T-helper 17 cell (primary cell): ENCODE measurements at places on chromosomes 2 and 18.

DNA sequence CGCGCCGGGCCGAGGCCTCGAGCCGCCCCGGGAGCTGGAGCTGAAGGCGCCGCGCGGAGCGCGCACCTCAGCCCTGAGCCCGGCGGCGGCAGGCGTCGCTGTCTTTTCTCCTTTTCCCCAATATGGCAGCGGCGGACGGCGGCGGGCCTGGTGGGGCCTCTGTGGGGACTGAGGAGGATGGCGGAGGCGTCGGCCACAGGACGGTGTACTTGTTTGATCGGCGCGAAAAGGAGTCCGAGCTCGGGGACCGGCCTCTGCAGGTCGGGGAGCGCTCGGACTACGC, 369 bp downstream of the SMCHD1 start:
- peak overlapping the region; percentile 96 for H3K4me3 ChIP-seq
- H3K36me3 ChIP-seq, result peaks cover 6% of the 10 kb centered on the region
- no peaks in the 10 kb centered on the region for H3K27me3 ChIP-seq
- peak overlapping the region; percentile 98 for H3K27ac ChIP-seq

DNA sequence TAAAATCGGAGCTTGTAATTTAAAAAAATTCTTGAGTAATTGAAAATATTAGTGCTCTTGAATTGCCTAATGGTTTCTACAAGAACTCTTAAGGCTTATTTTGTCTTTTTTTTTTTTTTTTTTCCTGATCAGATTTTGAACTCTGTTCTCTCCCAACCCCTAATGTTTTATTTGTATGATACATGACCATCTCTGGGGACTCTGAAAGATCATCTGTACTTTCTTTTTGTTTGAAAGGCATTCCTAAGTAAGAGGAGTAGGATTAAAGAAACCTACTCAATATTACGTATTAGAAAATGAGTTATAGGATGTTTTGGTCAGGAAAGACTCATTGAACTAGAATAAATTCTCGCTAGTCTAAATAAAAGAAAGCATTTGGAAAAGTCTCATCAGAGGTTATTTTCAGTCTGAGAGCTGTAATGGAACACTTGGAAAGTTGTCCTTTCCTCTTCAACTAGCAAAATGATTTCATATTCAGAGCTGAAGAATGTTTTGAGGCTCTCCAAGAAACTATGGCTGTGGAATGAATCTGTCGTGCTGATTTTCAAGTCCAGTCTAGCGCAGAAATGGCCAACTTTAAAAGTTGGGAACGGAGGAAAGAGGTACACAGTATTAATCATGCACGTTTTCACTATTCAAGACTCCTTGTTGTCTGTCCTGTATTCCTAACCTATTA, 182.7 kb downstream of the PRPF40A start:
- peaks cover 48% of the 10 kb centered on the region for H3K27me3 ChIP-seq
- no peak overlapping the region for H3K4me3 ChIP-seq
- DNase-seq, result no peak
- H3K4me1 ChIP-seq, result no peaks in the 10 kb centered on the region

DNA sequence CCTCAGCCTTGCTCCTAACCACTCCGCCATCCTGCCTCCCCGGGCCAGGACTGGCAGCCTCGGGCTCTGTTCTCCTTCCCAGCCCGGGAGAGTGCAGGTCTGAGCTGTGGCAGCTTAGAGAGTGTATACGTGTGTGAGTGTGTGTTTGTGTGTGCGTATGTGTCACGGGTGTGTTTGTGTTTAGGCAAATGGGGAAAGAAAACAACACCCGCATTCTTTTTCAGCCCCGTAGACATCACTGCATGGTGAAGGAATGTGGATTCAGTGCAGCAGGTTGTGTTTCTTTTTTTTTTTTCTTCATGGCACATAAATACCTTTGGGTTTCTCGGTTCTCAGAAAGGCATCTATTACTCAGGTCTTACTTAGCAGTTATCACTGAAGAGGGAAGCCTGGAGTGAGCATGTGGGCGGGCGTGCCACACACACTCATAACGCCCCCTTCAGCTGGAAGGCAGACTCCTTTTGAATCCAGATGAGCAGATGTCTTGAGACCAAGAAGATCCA, 44.2 kb downstream of the GLI2 start:
- H3K27me3 ChIP-seq, result peaks cover 24% of the 10 kb centered on the region
- H3K4me1 ChIP-seq, result peaks cover 3% of the 10 kb centered on the region
- no peaks in the 10 kb centered on the region for H3K36me3 ChIP-seq

GRCh38 chr2:116511426-116511825, 1303.1 kb upstream of the DDX18 start:
- no peaks in the 10 kb centered on the region for H3K36me3 ChIP-seq
- H3K27me3 ChIP-seq, result no peaks in the 10 kb centered on the region
- no peak overlapping the region for H3K4me3 ChIP-seq

GRCh38 chr2:100484390-100484789, 14.1 kb downstream of the NMS start:
- no peak overlapping the region for H3K4me3 ChIP-seq
- no peaks in the 10 kb centered on the region for H3K4me1 ChIP-seq
- no peaks in the 10 kb centered on the region for H3K36me3 ChIP-seq
- no peak overlapping the region for H3K27ac ChIP-seq
- DNase-seq, result no peak
- H3K27me3 ChIP-seq, result peaks cover 17% of the 10 kb centered on the region

- H3K36me3 ChIP-seq, result peaks cover 3% of the 10 kb centered on the region
- no peak for DNase-seq
- no peak overlapping the region for H3K27ac ChIP-seq
- H3K27me3 ChIP-seq, result no peaks in the 10 kb centered on the region
Measured at GRCh38 chr2:138515092-138515491, 13.5 kb downstream of the SPOPL start.

- DNase-seq, result no peak
- H3K36me3 ChIP-seq, result peaks cover 2% of the 10 kb centered on the region
- H3K27ac ChIP-seq, result no peak overlapping the region
Measured at GRCh38 chr2:224261326-224261725, 140.6 kb downstream of the FAM124B start.

- H3K4me3 ChIP-seq, result no peak overlapping the region
- H3K27ac ChIP-seq, result peak overlapping the region; percentile 59
- no peaks in the 10 kb centered on the region for H3K27me3 ChIP-seq
- DNase-seq, result no peak
- peaks cover 26% of the 10 kb centered on the region for H3K36me3 ChIP-seq
Measured at GRCh38 chr2:165898381-165898780, 55.2 kb downstream of the TTC21B start.

DNA sequence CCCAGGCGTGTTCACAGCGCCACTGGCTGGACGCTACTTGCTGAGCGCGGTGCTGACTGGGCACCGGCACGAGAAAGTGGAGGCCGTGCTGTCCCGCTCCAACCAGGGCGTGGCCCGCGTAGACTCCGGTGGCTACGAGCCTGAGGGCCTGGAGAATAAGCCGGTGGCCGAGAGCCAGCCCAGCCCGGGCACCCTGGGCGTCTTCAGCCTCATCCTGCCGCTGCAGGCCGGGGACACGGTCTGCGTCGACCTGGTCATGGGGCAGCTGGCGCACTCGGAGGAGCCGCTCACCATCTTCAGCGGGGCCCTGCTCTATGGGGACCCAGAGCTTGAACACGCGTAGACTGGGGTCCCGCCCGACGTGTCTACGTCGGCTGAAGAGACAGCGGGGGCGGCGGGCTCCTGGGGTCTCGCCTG, 891 bp upstream of the KHK start:
- H3K27ac ChIP-seq, result peak overlapping the region; percentile 83
- no peaks in the 10 kb centered on the region for H3K27me3 ChIP-seq
- peaks cover 27% of the 10 kb centered on the region for H3K4me1 ChIP-seq
- H3K36me3 ChIP-seq, result no peaks in the 10 kb centered on the region

GRCh38 chr2:148817210-148817708, 57.8 kb upstream of the KIF5C start:
- no peak overlapping the region for H3K27ac ChIP-seq
- peaks cover 23% of the 10 kb centered on the region for H3K4me1 ChIP-seq
- no peak for DNase-seq
- peaks cover 29% of the 10 kb centered on the region for H3K27me3 ChIP-seq

- no peaks in the 10 kb centered on the region for H3K4me1 ChIP-seq
- H3K27me3 ChIP-seq, result peaks cover 50% of the 10 kb centered on the region
- peaks cover 3% of the 10 kb centered on the region for H3K36me3 ChIP-seq
- H3K27ac ChIP-seq, result no peak overlapping the region
- no peak for DNase-seq
Measured at GRCh38 chr18:57846258-57846657, 43.1 kb upstream of the ATP8B1 start.

GRCh38 chr2:1002350-1002749, 51.7 kb downstream of the SNTG2 start:
- no peak overlapping the region for H3K4me3 ChIP-seq
- no peak for DNase-seq
- peaks cover 10% of the 10 kb centered on the region for H3K27me3 ChIP-seq
- H3K27ac ChIP-seq, result no peak overlapping the region
